ENCODE measurements at places on chromosomes 4 and X. TPM values are rescaled to one million over a fixed set of nuclear protein-coding genes. Genes with fewer than 3 reads are reported as not detected.

DNA sequence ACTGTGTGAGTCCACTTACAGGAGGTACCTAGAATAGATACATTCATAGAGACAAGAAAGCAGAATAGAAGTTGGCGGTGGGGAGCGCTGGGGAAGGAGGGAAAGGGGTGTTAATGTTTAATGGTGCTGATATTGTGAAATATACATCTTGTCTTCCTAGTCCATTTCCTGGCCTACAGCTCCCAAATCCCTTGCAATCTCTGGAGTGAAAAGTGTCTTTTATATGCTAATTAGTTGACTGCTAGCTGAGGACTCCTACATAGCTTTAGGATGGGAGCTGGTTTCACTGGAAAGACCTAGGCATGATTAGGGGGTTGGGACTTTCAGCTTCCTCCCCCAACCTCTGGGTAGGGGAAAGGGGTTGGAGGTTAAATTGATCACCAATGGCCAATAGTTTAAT is 36.0 kb downstream of the FUNDC1 start:
- DNase-seq: no peak

DNA sequence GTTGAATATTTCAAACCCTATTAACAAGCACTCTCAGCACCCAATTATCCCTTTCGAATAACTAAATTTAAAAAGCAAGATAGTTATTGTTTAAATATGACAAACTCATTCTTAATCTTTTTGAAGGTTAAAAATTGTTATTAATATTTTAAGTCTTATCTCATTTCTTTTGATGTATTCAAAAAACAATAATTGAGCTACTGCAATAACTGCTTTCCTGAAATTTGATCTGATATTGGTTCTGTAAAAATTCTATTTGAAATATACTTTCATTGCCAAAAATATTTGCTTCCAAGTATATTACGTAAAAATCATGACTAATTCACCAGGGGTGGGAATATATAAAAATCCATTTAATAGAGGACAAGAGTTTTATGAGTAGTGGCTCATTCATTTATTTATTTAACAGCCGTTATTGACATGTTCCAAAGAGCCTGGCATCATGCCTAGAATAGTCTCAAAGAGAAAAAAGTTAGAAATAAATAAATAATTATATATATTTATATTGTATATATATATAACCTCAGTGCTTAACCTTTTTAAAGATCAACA is 34.4 kb downstream of the GLRA3 start:
- no peak for DNase-seq

DNA sequence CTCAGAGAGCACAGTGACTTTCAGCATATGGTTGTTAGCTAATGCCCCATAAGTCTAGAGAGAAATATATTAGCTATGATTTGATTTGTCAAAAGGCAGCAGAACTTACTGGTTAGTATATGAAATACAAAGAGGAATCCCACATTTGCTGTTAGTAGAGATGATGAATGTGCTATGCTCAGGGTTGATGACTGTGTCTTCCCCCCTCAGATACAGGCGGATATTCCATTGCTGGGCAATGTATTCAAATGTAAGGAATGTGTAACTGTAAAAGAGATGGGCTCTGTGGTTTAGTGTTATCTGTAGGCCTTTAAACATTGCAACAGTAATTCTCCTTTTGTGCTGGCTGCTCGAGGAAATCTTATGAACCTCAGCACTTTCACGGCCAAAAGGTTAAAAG is 528.9 kb upstream of the ARX start:
- DNase-seq: no peak

GRCh38 chrX:130263016-130263415 is 5.7 kb downstream of the ZNF280C start:
- no peak for DNase-seq

DNA sequence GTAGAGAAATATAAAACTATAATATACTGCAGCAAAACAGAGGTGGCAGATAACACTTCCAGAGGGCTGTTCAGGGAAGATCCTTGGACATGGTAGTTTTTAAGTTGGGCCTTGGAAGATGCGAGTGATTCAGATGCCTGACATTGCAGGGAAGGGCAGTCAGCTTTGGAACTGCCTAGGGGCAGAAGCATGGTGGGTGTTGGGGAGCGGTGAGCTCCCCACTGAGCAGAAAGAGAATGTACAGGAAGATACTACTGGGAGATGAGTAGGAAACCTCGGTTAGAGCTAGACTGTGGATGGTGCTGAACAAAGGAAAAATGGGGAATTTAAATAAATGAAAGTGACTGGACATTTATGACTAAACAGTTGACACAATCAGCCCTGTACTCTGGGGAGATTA is 24.9 kb upstream of the SEC24B start:
- DNase-seq: no peak

DNA sequence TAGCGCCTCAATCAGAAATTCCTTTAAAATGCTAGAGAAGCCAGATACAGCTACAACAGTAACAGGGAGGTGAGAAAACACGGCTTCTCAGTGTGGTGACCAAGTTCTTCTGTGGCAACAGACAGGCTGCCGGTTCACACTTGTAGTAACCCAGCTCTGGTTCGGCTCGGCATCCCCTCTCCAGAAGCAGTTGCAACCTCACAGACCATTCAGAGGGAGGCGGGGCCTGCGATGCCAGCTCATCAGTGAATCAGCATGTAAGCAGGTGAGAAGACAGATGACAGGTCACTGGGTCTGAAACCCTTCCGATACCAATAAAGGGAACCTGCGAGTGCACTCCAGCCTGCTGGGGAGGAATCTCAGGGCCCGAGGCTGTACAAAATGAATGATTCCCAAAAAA is 251.0 kb downstream of the KCNIP4 start:
- no peak for DNase-seq

DNA sequence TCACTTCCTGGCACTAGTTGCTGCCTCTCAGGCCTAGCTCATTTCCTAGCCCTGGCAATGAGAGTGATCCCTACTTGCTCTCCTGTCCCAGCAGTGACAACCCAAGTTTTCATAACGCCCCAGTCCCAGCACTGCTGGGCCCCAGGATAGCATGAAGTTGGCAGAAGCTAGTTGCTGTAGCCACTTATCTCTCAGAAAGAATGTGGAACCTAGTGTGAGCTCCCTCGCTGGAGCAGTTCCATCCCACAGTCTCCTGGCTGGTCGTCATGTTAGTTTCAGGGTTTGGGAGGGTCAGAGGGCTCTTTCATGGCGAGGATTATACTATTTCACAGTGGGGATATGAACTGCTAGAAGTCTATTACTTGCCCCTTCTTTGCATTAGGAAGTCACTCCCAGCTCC is 5.1 kb downstream of the PF4 start:
- no peak for DNase-seq

GRCh38 chr4:89158884-89159503 is 47.7 kb downstream of the TIGD2 start:
- peak; percentile 7 for DNase-seq

DNA sequence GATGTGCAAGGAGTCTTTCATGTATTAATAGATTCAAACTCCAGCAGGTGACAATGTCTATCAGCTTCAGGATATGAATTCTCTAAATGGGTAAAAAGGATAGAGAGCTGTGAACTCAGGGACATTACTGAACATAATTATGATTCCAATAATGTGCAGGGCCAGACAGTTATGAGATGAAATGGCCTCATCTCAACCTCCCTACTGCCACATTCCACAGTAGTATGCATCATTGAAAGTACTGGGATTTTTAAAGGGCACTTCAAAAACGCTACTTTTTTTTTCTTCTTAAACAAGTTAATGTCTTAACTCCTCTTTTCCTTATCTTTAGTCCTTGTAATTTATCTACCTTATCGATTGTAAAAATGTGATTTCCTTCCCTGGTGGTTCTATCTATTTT is 202.0 kb downstream of the APBB2 start:
- no peak for DNase-seq

GRCh38 chrX:69032601-69033000 is 132.7 kb downstream of the PJA1 start:
- DNase-seq: no peak

DNA sequence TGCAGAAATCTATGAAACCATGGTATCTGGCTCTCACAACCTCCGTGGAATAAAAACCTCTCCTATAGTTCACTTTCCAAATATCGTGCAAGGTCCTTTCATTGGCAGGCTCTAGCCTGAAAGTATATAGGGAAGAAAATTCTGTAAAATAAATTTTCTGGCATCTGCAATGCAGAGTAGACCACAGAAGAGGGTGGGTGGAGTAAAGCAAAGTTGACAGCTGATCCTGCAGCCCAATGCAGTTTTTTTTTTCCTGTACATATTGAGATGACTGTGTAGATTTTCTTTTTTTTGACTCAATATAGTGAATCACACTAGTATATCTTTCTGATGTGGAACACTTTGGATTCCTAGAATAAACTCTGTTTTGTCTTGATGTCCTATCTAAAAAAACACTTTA is 56.7 kb downstream of the NPY2R start:
- no peak for DNase-seq

DNA sequence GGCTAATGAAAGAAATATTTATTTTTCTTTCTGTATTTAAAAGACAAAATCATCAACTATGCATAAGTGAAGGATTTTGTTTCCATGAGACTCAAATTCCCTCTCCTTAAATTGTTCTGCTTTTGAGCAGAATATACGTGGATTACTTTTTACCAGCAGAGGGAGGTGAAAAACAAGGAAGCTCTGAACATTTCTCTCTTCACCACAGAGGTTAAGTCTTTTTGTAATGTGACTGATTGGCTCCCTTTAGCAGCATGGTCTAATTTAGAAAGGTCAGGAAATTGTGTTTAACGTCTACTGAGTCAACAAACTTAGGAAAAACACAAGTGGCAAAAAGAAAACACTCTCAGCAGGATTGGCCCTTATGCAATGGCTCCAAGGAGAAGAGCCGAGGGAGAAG is 55.1 kb upstream of the F9 start:
- no peak for DNase-seq

DNA sequence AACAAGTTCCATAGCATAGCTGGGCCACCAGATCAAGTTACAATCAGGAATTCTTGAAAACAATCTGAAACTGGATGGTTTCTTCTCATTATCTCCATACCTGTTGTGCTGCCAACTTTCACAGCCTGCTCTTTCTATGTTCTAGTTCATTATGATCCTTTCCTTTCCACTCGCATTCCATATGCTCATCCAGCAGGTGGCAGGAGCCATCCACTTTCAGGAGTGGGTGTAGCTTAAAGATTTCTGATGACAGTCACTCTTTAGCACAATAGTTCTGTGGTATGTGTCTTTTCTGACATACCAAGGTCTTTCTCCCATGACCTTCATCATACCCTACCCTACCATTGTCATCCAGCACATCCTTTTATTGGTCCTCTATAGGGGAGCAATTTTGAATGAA is 46.4 kb downstream of the PAGE2 start:
- no peak for DNase-seq

- DNase-seq: no peak
Observed at GRCh38 chr4:139900964-139901376, 235.4 kb downstream of the MGST2 start.

DNA sequence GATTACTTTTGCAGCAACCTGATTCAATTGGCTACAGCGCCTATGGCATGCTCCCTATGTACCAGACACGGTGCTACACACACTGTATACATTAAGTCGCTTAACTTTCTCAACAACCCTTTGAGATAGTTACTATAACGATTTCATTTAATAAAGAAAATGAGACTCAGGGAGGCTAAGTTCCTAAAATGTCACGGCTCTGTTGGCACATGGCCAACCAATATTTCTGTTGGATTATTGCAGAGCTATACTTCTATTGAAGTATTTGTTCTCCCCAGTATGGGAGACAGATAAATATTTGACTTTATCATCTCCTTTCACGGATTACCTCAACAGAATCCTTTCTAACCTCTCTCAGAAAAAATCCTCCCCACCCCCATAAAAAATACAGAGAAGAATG is 25.3 kb downstream of the CLNK start:
- DNase-seq: no peak

GRCh38 chrX:37779857-37780256 is at the start of gene CYBB:
CYBB (plus strand) TSS chrX:37780059; CDS start chrX:37780078, 19 bp downstream.
- no peak for DNase-seq

Gene CHIC1
- 6.9 TPM for polyA plus RNA-seq

Gene WAS
- 0.12 TPM for polyA plus RNA-seq

Gene SLC9B1
- 0.07 TPM for polyA plus RNA-seq

Gene PITX2
- 0.56 TPM for polyA plus RNA-seq

Gene MRPL1
- 22.5 TPM for polyA plus RNA-seq

Gene LINC00632
- polyA plus RNA-seq: 87.0 TPM

Gene POF1B
- not detected for polyA plus RNA-seq

Gene SRPK3
- polyA plus RNA-seq: 1.1 TPM

Gene GABRQ
- not detected for polyA plus RNA-seq

Gene DCUN1D4
- 50.7 TPM for polyA plus RNA-seq

Data from BJ (cell line).